ENCODE measurements at places on chromosomes 6 and 20.
A peak's percentile ranks its signal among the peaks of the same experiment; 100 is the strongest.

- no peak overlapping the region for H3K4me3 ChIP-seq
- no peak for ATAC-seq
- peaks cover 1% of the 10 kb centered on the region for H3K4me1 ChIP-seq
- H3K36me3 ChIP-seq, result no peaks in the 10 kb centered on the region
- H3K27ac ChIP-seq, result no peak overlapping the region
These were observed 32.6 kb upstream of the ZBP1 start for GRCh38 chr20:57652606-57653545.

DNA sequence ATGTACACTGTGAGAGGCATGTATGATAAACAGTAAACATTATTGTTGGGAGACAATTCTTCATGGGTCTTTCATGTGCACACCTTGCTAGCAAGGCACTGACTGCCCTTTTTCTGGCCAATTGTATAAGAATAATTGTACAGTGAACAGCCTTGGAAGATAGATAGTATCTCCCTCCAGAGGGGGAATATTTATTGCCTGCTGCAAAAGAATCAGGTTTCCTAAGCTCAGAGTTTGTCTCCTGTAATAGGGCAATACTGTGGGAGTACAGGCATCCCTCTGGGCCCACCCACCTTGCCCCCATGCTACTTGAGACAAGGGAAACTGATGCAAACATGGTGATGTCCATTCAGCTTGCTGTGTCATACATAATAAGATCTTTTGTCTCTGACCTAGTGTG lies 442.2 kb downstream of the HDGFL1 start:
- H3K27ac ChIP-seq, result no peak overlapping the region
- no peak overlapping the region for H3K4me3 ChIP-seq
- H3K4me1 ChIP-seq, result no peaks in the 10 kb centered on the region
- ATAC-seq, result no peak
- H3K36me3 ChIP-seq, result no peaks in the 10 kb centered on the region
- no peaks in the 10 kb centered on the region for H3K27me3 ChIP-seq

GRCh38 chr20:53658973-53659372 lies 65.3 kb upstream of the ZNF217 start:
- ATAC-seq, result no peak
- H3K4me3 ChIP-seq, result no peak overlapping the region
- H3K4me1 ChIP-seq, result peaks cover 23% of the 10 kb centered on the region
- H3K36me3 ChIP-seq, result no peaks in the 10 kb centered on the region
- H3K27me3 ChIP-seq, result no peaks in the 10 kb centered on the region

DNA sequence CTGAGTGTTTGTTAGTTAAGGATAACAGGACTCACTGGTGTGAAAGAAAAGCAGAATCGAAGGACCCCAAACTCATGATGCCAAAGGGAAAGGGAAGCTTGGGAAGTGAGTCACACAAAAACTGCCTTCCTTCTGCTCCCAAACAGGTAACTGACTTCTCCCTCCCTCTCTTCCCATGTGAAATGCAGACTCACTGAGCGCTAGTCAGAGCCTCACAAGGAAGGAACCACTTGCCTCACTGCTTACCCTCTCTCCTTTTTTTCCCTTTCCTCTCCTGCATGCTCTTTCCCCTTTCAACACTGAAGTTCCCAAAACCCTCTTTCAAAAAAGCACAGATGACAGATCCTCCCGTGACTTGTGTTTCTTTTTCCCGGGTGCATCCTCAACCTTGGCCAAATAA lies 56.4 kb downstream of the LYRM4 start:
- peaks cover 6% of the 10 kb centered on the region for H3K36me3 ChIP-seq
- H3K27me3 ChIP-seq, result no peaks in the 10 kb centered on the region

- no peak overlapping the region for H3K27ac ChIP-seq
- no peaks in the 10 kb centered on the region for H3K36me3 ChIP-seq
- H3K4me1 ChIP-seq, result no peaks in the 10 kb centered on the region
These were observed 782 bp downstream of the TRMT11 start for GRCh38 chr6:125987026-125987617.

GRCh38 chr6:85401186-85402021 lies 48.5 kb upstream of the NT5E start:
- no peak for ATAC-seq
- H3K27ac ChIP-seq, result peak overlapping the region; percentile 23
- H3K4me1 ChIP-seq, result peaks cover 8% of the 10 kb centered on the region
- no peaks in the 10 kb centered on the region for H3K36me3 ChIP-seq

DNA sequence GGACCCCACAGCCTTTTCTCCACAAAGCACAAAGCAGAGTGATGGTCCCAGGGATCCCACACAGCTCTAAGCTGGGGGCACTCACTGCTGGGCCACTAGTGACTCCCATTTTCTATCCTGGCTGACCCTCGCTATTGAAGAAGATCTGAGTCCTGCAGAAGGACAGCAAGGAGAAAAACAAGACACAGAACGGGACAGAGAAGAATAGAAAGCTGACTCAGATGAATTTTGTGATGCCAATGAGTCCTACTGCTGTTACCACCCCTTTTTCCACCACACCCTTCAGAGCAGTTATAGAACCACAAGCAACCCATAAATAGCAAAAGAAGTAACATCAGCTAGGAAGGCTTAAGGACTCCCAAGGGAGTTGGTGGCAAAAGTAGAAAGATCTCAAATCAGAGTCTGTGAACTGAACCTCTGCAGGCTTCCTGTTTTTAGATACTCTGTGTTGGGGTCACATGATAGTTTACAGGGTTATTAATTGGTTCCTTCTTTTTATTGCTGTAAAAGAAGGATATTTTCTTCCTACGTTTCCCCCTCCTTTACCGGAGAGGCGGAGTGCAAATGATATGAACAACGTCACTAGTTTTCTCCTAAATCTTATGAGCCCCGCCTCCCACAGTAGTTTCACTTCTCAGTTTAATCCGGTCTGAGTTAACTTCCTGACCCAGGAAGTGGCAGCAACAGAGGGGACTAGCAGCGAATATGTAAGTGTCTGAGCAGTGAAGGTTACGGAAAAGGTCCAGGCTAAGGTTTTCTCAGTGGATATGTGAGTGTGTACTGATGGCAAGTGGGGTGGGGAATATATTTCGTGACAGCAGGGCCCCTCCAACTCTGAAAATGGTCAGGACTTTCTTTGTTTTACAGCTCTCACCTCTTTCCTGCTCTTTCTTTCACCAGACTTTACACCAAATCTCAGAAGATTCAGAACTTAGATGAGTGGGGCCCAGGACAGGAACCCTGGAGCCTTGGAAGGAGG lies at the start of gene TRIM38:
TRIM38 (plus strand) TSS at position 654 of the 979 bp plus-strand sequence. CDS start 3,721 bp downstream, outside the sequence.
- peak within 1 kb of the TSS; percentile 99 for H3K27ac ChIP-seq
- H3K4me1 ChIP-seq, result peaks cover 59% of the 10 kb centered on the region
- peaks cover 62% of the 10 kb centered on the region for H3K36me3 ChIP-seq
- peak; percentile 63 for ATAC-seq
- H3K27me3 ChIP-seq, result no peaks in the 10 kb centered on the region
- peak within 1 kb of the TSS; percentile 96 for H3K4me3 ChIP-seq

DNA sequence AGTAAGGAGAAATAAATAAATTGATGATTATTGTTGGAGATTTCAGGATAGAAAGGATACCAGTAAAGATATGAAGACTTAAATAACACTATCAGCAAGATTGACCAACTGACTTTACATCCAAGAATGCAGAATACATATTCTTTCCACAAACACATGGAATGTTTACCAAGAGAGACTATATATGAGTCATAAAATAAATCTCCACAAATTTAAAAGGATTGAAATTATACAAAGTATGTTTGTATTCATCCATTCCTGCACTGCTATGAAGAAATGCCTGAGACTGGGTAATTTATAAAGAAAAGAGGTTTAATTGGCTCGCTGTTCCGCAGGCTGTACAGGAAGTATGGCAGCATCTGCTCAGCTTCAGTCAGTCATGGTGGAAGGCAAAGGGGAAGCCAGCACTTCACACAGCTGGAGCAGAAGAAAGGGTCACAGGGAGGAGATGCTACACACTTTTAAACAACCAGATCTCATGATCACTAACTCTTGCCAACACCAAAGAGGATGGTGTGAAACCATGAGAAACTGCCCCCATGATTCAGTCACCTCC lies 56.7 kb upstream of the TNFRSF21 start:
- no peak overlapping the region for H3K27ac ChIP-seq
- H3K4me3 ChIP-seq, result no peak overlapping the region
- H3K4me1 ChIP-seq, result no peaks in the 10 kb centered on the region

DNA sequence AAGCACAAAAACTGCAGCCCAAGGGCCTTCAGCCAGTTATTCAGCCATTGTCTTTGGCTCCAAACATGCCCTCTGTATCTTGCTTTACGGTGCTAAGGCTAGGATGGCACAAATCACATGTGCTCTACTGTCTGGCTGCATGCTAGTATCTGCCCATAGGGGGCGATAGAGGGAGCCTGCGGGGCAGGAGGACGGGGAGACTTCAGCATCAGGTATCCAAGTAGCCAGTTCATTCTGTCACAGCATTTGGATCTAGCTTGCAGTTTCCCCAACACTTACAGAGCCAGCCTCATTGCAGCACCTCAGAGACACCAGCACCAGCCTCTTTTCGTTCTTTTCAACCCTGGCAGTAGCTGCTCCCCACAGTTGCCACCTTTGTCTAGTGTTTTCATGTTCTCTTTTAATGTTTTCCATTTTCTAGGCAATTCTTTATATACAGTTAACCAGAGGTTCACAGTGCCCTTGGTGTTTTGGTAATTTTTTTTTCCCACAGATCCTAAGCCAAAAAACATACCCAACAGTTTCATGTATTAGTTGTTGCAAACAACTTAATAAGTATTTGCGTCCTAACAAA lies 705.9 kb downstream of the PTPRT start:
- H3K27me3 ChIP-seq, result no peaks in the 10 kb centered on the region
- no peak overlapping the region for H3K4me3 ChIP-seq
- ATAC-seq, result no peak
- H3K4me1 ChIP-seq, result no peaks in the 10 kb centered on the region
- no peaks in the 10 kb centered on the region for H3K36me3 ChIP-seq

GRCh38 chr20:13396826-13397225 lies 175.8 kb downstream of the ISM1 start:
- H3K27ac ChIP-seq, result no peak overlapping the region
- no peaks in the 10 kb centered on the region for H3K27me3 ChIP-seq
- H3K4me1 ChIP-seq, result no peaks in the 10 kb centered on the region
- peaks cover 7% of the 10 kb centered on the region for H3K36me3 ChIP-seq

DNA sequence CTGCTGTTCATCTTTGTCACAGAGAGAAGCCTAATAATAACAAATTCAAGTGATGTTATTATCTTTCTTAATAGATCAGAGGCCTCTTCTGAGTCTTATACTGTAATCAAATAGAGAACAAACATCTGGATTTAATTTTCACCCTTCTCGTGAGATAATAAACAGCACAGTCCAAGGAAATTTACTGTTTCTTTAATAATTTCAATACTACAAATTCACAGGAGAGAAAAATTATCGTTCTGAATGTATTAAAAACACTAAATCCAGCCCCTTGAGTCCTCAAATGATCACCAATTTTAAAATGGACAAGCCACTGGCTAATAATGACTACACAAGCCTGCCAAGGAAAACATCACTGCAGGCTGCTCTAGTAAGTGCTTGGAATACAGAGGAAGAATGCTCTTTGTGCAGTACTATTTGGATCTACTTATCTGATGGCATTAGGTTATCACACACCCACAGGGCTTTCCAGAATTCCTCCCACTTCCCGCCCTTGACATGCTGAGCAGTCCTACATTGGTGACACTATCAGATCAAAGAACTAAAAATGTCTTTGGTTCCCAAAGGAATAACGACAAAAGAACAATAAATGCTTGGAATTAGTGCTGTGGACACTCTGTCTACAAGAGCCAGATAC lies 38.1 kb downstream of the SYNE1 start:
- H3K4me3 ChIP-seq, result no peak overlapping the region
- no peaks in the 10 kb centered on the region for H3K4me1 ChIP-seq
- H3K36me3 ChIP-seq, result no peaks in the 10 kb centered on the region
- H3K27ac ChIP-seq, result no peak overlapping the region
- H3K27me3 ChIP-seq, result peaks cover 14% of the 10 kb centered on the region
- no peak for ATAC-seq

- peaks cover 14% of the 10 kb centered on the region for H3K27me3 ChIP-seq
- ATAC-seq, result no peak
- H3K4me3 ChIP-seq, result no peak overlapping the region
These were observed 48.0 kb upstream of the NOP56 start for GRCh38 chr20:2604506-2604835.

- H3K36me3 ChIP-seq, result no peaks in the 10 kb centered on the region
- ATAC-seq, result no peak
- H3K4me1 ChIP-seq, result no peaks in the 10 kb centered on the region
- no peak overlapping the region for H3K27ac ChIP-seq
- H3K4me3 ChIP-seq, result no peak overlapping the region
These were observed 328.5 kb downstream of the EPM2A start for GRCh38 chr6:145406783-145407182.

- H3K4me1 ChIP-seq, result peaks cover 15% of the 10 kb centered on the region
- ATAC-seq, result no peak
- H3K27me3 ChIP-seq, result no peaks in the 10 kb centered on the region
- H3K36me3 ChIP-seq, result no peaks in the 10 kb centered on the region
- no peak overlapping the region for H3K4me3 ChIP-seq
These were observed 129.0 kb downstream of the CEP57L1 start for GRCh38 chr6:109224107-109224875.

DNA sequence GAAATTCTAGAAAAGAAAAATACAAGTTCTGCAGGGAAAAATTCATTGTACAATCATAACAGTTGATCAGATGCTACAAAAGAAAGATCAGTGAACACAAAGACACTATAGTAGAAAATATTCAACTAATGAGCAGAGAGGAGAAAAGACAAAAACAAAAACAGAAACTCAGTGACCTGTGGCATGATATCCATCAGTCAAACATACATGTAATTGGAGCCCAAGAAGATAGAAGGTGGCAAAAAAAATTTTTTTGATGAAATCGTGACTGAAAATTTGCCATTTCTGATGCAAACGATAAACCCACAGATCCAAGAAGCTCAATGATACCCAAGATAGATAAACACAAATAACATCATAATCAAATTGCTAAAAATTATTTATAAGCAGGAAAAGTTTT lies 13.1 kb upstream of the FOXQ1 start:
- no peak overlapping the region for H3K27ac ChIP-seq
- H3K27me3 ChIP-seq, result peaks cover 47% of the 10 kb centered on the region
- no peak overlapping the region for H3K4me3 ChIP-seq
- no peak for ATAC-seq
- H3K36me3 ChIP-seq, result no peaks in the 10 kb centered on the region
- no peaks in the 10 kb centered on the region for H3K4me1 ChIP-seq

DNA sequence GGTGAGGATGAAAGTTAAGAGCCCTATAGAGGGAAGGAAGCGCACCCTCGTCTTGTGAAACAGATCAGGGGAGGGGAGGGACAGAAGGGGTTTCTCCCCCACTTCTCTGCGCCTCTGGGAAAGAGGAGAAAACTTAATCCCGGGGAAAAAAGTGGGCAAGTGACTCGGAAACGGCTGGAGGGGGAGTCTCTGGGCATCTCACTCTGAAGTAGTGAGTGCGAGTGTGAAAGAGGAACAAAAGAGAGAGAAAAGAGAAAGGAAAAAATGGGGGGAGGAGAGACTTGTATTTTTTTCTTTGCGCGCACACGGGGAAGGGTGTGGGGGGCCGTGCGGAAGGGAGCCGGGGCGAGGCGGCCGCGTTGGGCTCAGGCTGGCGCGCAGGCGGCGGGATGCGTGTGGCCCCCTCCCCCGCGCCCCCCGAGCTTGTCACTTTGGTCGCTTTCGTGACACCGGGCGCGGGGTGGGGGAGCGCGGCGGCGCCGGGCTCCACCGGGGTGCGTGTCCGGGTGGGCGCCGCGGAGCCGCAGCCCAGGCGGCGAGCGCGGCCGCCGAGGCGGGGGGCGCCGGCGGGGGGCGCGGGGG lies 454 bp downstream of the L3MBTL3 start:
- H3K4me3 ChIP-seq, result peak overlapping the region; percentile 99
- peak; percentile 32 for ATAC-seq
- H3K27me3 ChIP-seq, result no peaks in the 10 kb centered on the region
- peaks cover 14% of the 10 kb centered on the region for H3K4me1 ChIP-seq

Data from activated T-helper 17 cell treated with anti-CD3 and anti-CD28 coated beads, Interleukin-2, amount 50 U/mL, for 72 hours (primary cell).